Endothelial cell (in vitro differentiated cells): ENCODE measurements at places on chromosomes 13 and 19. TPM values are rescaled to one million over a fixed set of nuclear protein-coding genes. Genes with fewer than 3 reads are reported as not detected.

- H3K27ac ChIP-seq = no peak overlapping the region
- H3K36me3 ChIP-seq = peaks cover 39% of the 10 kb centered on the region
- H3K4me3 ChIP-seq = peak overlapping the region; percentile 52
- peaks cover 4% of the 10 kb centered on the region for H3K27me3 ChIP-seq
These were observed 28.0 kb downstream of the ZSWIM4 start for GRCh38 chr19:13823256-13823655.

DNA sequence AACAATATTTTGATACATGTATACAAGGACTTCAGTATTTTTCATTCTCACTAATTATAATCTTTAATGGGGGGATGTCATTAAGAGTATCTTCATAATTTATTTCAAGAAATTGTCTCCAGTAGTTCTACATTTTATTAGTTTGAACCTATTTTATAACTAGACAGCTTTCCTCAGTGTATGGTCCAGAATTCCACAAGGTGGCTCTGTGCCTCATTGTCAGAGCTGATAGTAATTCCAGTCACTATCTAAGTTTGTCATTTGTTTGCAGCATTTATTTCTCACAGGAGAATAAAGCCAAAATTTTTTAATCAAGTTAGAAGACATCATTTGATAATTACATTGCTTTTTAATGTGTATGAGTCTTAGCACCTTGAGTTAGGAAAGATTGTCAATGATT is 1633.0 kb upstream of the PCDH20 start:
- no peak for DNase-seq
- no peaks in the 10 kb centered on the region for H3K36me3 ChIP-seq
- no peaks in the 10 kb centered on the region for H3K4me1 ChIP-seq
- no peak overlapping the region for H3K4me3 ChIP-seq
- no peaks in the 10 kb centered on the region for H3K27me3 ChIP-seq
- H3K27ac ChIP-seq = no peak overlapping the region

DNA sequence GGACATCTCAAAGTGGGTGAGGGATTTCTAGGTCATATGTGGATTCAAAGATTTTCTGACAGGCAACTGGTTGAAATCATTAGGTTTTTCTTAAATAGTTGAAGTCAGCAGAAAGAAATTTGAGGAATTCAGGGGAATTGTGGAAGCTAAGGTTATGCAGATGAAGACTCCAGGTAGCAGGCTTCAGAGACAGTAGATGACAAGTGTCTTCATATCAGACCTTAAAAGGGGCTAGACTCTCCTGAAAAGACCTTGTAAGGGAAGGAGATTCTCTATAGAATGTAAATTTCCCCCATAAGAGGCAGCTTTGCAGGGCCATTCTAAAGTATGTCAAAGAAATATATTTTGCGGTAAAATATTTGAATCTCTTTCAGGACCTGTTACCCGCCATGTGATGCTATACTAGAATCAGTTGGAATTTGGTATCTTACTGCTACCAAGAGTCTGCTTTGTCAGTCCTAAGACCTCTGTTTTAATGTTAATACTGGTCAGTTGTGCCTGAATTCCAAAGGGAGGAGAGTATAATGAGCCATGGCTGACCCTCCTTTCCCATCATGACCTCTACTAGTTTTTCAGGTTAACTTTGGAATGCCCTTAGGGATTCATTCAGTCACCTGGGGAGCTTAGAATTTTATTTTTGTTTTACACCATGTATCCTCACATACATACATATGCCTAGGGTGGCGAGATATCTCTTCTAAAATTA is 1115.5 kb upstream of the SLC10A2 start:
- DNase-seq = no peak
- H3K4me3 ChIP-seq = no peak overlapping the region
- no peaks in the 10 kb centered on the region for H3K4me1 ChIP-seq
- no peaks in the 10 kb centered on the region for H3K27me3 ChIP-seq

DNA sequence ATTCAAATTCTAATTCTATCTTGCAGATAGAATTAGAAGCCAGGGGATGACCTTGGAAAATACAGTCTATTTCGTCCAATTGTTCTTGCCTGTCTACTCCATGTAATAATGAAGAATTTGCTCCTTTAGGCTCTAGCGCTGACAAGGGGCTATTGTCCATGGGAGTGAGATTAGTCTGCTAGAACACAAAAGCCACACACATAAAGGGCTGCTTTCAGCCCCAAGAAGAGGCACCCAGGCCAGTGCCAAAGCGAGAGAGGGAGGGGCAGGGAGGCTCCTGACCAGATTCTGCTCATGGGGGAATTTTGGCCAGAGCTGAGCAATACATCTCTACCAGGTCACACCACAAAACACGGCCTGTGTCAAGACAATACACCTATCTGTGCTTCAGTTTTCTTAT is 1306.9 kb downstream of the UQCRFS1 start:
- DNase-seq = no peak
- peaks cover 14% of the 10 kb centered on the region for H3K36me3 ChIP-seq
- no peak overlapping the region for H3K27ac ChIP-seq
- no peaks in the 10 kb centered on the region for H3K4me1 ChIP-seq
- H3K27me3 ChIP-seq = peaks cover 11% of the 10 kb centered on the region
- no peak overlapping the region for H3K4me3 ChIP-seq

DNA sequence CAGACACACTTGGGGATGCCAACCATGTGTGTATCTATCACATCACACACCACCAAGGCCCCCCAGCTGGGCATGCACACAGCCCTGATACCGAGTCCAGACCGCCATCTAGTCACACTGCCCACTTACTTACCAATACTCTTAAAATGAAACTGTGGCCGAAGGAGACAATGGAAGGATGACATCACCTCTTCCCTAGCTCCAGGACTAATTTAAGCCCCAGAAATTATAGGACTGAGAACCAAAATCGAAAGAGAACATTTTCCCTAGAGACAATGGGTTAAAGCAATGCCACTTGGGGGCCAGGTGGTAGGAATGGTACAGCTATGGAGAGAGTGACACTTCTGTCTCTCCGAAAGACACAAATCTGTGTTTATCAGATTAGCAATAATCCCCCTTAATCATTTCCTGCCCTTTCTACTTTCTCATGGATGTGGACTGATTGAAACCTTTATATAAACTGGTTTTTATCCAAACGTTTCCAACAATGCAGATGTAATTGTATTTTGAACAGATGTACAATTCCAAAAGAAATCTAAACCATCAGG is 663 bp upstream of the GGACT start:
- no peak for DNase-seq
- peaks cover 12% of the 10 kb centered on the region for H3K4me1 ChIP-seq
- no peaks in the 10 kb centered on the region for H3K36me3 ChIP-seq
- H3K27ac ChIP-seq = peak overlapping the region; percentile 81
- H3K4me3 ChIP-seq = peak overlapping the region; percentile 89
- H3K27me3 ChIP-seq = peaks cover 7% of the 10 kb centered on the region

Gene FXYD1
- total RNA-seq = not detected

- DNase-seq = no peak
- no peak overlapping the region for H3K4me3 ChIP-seq
- no peak overlapping the region for H3K27ac ChIP-seq
- H3K4me1 ChIP-seq = peaks cover 3% of the 10 kb centered on the region
- H3K27me3 ChIP-seq = peaks cover 6% of the 10 kb centered on the region
These were observed 104.6 kb upstream of the VSTM2B start for GRCh38 chr19:29421196-29421545.

Gene GPR108
- total RNA-seq = 69.1 TPM

- H3K27me3 ChIP-seq = peaks cover 10% of the 10 kb centered on the region
- no peak for DNase-seq
- H3K4me1 ChIP-seq = peaks cover 83% of the 10 kb centered on the region
- H3K36me3 ChIP-seq = peaks cover 35% of the 10 kb centered on the region
- H3K4me3 ChIP-seq = no peak overlapping the region
- no peak overlapping the region for H3K27ac ChIP-seq
These were observed 65.0 kb downstream of the ARHGEF7 start for GRCh38 chr13:111179908-111180760.

- no peak overlapping the region for H3K27ac ChIP-seq
- H3K36me3 ChIP-seq = no peaks in the 10 kb centered on the region
- no peaks in the 10 kb centered on the region for H3K27me3 ChIP-seq
- H3K4me3 ChIP-seq = no peak overlapping the region
- H3K4me1 ChIP-seq = peaks cover 3% of the 10 kb centered on the region
These were observed 1707.6 kb upstream of the SLC10A2 start for GRCh38 chr13:104773775-104774174.

- peak overlapping the region; percentile 29 for H3K4me3 ChIP-seq
- H3K27ac ChIP-seq = peak overlapping the region; percentile 95
- H3K4me1 ChIP-seq = peaks cover 65% of the 10 kb centered on the region
- H3K27me3 ChIP-seq = peaks cover 9% of the 10 kb centered on the region
These were observed 15.7 kb downstream of the RANBP3 start for GRCh38 chr19:5961969-5962945.

Gene SIGLEC8
- not detected for total RNA-seq

DNA sequence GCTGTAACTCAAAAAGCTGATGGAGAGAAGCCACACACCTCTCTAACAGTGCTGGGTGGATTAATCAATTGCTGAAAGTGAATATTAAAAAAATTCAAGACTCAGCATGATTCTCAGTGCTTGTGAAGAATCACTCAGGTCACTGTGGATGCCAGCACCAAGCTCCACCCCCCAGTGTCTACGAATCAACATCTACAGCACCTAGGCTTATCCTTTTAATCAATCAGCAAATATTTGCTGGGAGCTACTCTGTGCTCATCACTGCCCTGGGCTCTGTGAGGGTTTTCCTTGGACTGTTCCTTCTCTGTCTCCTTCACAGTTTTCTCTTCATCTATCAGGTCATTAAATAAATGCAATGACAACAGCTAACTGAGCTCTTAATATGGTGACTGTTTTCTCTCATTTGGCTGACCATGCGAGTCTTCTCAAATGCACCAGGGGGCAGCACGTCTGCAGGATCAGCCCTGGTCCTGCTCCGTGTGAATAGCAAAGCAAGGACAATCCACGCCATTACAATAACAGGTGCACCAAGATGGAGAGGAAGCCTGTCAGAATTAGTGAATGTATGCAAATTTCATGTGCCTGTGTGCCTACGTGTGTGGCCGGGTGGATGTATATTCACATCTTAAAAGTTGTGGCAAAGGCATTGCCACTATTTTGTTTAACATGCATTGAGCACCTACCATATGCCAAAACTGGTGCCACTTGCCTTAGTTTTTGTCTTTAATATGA is 14.6 kb upstream of the C13orf42 start:
- peaks cover 5% of the 10 kb centered on the region for H3K36me3 ChIP-seq
- no peak overlapping the region for H3K4me3 ChIP-seq
- DNase-seq = peak; percentile 63

DNA sequence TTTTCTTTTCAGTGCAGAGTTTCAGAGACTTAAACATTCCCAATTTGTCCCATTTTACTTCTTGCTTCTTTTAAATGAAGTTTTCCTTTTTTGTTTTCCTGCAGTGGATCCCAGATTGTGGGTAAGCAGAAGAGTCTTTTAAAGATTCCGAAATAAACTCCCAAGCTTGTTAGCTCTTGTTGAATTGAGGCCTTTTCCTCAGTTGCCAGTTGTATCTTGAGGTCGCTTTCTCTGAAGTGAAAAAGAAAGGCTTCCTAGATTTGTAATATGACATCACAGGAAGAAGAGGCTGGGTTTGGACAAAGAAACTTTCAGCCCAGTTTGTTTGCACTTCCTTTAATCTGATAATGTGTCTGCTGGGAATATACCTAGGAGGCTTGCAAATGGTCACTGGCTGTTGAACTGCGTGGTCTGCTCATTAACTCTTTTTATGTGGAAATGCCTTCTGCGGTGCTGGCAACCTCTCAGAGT is at the start of gene LPAR6:
LPAR6 (minus strand) TSS at position 233 of the 471 bp plus-strand sequence. CDS start 690 bp downstream, outside the sequence.
- peak within 1 kb of the TSS; percentile 99 for H3K27ac ChIP-seq
- H3K4me1 ChIP-seq = peaks cover 18% of the 10 kb centered on the region
- peak within 1 kb of the TSS; percentile 100 for H3K4me3 ChIP-seq
- peaks cover 44% of the 10 kb centered on the region for H3K36me3 ChIP-seq

GRCh38 chr13:64362564-64362963 is 2867.6 kb downstream of the PCDH9 start:
- H3K4me1 ChIP-seq = no peaks in the 10 kb centered on the region
- H3K36me3 ChIP-seq = no peaks in the 10 kb centered on the region
- H3K4me3 ChIP-seq = no peak overlapping the region
- no peak for DNase-seq
- H3K27ac ChIP-seq = no peak overlapping the region

Gene LRRC63
- total RNA-seq = not detected

GRCh38 chr19:15421721-15422260 is 3.0 kb upstream of the AKAP8L start:
- peak overlapping the region; percentile 77 for H3K4me3 ChIP-seq
- H3K27me3 ChIP-seq = peaks cover 18% of the 10 kb centered on the region
- H3K36me3 ChIP-seq = peaks cover 28% of the 10 kb centered on the region

Gene KLHL1
- not detected for total RNA-seq

- H3K4me3 ChIP-seq = no peak overlapping the region
- DNase-seq = peak; percentile 38
- H3K27ac ChIP-seq = no peak overlapping the region
- H3K4me1 ChIP-seq = peaks cover 5% of the 10 kb centered on the region
- H3K27me3 ChIP-seq = peaks cover 2% of the 10 kb centered on the region
- no peaks in the 10 kb centered on the region for H3K36me3 ChIP-seq
These were observed 18.9 kb upstream of the CLDN10 start for GRCh38 chr13:95533545-95534160.

DNA sequence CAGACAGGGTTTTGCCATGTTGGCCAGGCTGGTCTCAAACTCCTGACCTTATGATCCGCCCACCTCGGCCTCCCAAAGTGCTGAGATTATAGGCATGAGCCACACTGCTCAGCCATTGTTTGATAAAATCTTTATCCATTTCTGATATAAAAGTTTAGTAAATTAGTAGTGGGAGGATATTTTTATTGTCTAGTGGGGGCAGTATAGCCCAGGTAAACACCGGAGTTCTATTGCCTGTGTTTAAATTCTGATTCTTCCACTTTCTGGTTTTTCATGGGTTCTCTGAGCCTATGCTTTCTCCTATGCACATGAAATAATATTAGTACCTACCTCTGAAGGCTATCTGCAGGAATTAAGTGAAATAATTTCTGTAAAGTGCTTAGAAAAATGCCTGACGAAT is 20.1 kb upstream of the ARHGEF18 start:
- no peaks in the 10 kb centered on the region for H3K36me3 ChIP-seq
- no peak for DNase-seq
- H3K4me1 ChIP-seq = no peaks in the 10 kb centered on the region
- no peak overlapping the region for H3K27ac ChIP-seq

Gene NLRP7
- 0.69 TPM for total RNA-seq

DNA sequence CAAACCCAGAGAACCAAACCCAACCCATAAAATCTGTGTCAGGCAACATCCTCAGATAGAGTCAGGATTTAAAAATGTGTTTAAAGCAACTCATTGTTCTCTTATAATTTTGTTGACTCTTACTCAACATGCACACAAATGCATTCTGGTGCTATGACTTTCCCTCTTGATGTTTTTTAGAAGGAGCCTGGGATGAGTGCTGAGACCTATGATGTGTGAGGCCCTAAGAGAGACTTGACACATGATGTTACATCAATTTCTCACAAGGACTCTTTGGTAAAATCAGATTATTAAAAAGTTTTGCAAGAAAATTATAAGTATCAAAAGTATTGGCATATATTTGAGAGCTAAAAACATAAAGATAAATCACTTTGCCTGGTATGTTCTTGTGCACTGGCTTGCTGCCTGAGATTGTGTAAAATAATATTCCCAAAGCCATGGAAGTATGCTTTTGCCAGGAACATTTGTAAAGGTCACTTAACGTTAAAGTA is 173.9 kb downstream of the DCLK1 start:
- H3K4me3 ChIP-seq = no peak overlapping the region
- H3K4me1 ChIP-seq = peaks cover 11% of the 10 kb centered on the region
- no peak overlapping the region for H3K27ac ChIP-seq
- no peaks in the 10 kb centered on the region for H3K27me3 ChIP-seq
- no peak for DNase-seq
- no peaks in the 10 kb centered on the region for H3K36me3 ChIP-seq

Gene ATP4B
- not detected for total RNA-seq

Gene ZNF563
- total RNA-seq = 1.2 TPM

Gene KIRREL2
- total RNA-seq = 1.8 TPM
